ENCODE measurements at places on chromosomes 2 and 18.

DNA sequence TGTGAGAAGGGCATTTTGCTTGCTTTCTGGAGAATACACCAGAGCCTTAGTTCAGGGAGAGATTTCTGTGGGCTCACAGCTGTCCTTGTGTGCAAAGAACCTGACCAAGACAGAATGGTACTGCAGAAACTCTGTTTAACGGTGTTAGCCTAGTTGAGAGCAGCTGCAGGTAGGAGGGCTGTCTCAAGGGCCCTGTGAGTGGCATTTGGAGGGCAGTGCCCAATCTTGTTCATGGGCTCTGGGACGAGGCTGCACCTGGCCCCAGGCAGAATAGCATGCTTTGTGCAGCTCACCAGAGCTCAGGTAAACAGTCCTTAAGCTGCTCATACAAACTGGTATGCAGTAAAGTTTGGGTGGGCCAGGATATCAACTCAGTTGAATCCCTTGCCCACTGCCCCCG, 16.9 kb upstream of the RGPD4 start:
- no peak for DNase-seq

- DNase-seq = no peak
Observed at GRCh38 chr2:150215041-150215440, 272.4 kb downstream of the RND3 start.

DNA sequence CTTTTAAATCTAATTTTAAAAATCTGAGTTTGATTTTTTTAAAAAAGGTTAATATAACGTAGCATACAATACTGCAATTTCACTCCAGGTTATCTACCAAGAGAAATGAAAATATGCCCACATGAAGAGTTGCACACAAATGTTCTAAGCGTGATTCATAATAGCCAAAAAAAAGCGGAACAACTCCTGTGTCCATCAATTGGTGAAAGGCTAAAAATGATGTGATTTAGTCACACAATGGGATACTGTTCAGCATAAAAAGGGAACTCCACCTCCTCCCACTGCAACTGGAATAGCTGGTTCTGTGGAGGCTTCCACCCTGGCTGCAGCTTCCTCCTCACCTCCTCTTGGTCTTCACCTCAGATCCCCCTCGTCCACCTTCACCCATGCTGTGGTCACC, 132.8 kb downstream of the PIK3C3 start:
- DNase-seq = no peak

DNA sequence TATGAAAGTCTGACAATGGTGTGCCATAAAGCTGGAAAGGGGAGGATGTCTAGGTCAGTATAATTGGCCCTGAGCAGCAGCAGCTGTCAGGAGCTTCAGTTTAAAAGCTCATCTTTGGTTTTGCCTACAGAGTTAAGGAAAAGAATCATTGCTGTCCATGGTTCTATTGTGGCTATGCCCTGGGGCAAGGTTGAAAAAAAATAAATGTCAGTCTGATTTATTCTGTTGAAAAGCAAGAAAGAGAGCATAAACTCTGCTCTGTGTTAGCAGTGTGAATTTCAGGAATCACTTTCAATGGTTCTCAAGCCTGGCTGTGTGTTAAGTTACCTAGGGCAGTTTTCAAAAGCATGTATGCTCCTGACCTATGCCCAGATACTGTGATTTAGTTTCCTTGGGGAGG, 446.7 kb downstream of the SETBP1 start:
- DNase-seq = no peak

- no peak for DNase-seq
Observed at GRCh38 chr2:136051725-136052048, 66.3 kb upstream of the DARS1 start.

GRCh38 chr18:35641916-35642315, 60.4 kb downstream of the GALNT1 start:
- no peak for DNase-seq

GRCh38 chr2:188524519-188525113, 232.9 kb downstream of the GULP1 start:
- peak; percentile 18 for DNase-seq

- no peak for DNase-seq
Observed at GRCh38 chr18:75362435-75362834, 65.1 kb downstream of the SMIM21 start.

GRCh38 chr2:32863803-32864202, 83.0 kb upstream of the LTBP1 start:
- DNase-seq = no peak

DNA sequence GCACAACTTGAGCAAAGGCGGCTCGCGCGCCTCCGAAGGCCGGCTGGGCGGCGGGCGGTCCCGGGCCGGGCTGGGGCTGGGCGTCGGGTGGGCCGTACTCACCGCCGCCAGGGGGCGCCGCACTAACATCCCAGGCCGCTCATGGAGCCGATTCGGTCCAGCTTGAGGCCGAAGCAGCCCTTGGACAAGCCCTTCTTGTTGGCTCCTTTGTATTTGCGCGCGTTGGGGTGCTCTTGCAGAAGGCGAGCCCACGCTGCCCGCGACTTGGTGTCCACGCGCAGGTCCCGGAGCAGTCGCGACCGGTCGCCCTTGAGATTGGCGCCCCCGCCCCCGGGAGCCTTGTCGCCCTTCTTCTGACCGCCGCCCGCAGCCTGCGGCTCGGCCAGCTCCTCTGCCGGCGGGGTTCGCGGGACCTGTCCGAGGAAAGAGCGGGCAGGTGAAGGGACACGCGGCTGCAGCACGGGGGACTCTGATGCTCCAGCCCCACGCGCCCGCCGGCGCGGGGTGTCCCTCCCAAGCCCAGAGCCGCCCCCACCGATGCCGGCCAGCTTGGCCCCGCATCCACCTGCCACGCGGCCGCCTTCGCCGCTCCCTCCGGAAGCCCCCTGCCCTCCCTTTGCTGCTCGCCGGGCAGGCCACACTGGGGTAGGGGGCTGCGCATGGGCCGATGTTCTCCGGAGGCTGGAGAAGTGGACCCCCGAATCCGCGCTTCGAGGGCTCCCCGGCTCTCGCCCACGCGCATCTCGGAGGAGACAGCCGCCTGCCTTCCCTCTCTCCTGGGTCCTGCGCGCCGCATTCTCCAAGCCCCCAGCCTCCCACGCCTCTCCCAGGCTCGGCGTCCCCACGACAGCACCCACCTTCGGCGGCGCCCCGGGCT, 655 bp downstream of the NPPC start:
- DNase-seq = peak; percentile 93

DNA sequence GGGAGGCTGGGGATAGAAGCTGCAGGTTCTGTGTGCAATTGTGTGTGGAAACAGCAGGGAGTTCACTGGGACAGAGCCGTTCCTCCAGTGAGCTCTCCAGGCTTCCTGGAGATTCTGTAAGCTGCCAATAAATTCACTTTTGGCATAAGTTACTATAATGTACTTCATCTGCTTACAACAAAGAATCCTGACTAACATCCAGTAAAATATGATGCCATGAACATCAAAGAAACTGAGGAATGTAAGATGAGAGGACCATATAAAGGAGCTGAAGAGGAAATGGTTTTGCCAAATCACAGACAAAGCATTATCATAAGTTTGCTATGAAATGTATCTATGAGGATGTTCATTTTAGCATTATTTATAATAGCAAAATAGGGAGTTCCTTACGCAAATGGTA, 175.3 kb downstream of the KCNE4 start:
- DNase-seq = no peak

- DNase-seq = no peak
Observed at GRCh38 chr18:12397254-12397653, 10.5 kb upstream of the PRELID3A start.

DNA sequence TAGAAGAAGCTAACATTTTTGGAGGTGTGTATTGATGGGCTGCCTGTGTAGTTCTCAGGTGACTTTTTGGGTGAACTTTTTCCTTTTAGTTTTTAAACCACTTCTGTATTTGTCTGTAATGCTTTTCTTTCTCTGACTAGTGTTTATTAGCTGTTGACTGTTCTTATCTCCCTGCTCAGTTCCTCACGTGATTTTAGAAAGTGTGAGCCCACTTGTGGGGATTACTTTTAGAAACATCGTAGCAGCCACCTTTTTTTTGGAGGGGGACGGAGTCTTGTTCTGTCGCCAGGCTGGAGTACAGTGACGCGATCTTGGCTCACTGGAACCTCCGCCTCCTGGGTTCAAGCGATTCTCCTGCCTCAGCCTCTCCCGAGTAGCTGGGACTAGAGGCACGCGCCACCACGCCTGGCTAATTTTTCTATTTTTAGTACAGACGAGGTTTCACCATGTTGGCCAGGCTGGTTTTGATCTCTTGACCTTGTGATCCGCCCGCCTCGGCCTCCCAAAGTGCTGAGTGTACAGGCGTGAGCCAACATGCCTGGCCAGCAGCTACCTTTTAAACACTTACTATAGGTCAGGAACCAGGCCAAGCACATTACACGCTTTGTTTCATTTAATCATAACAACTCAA, 9.2 kb upstream of the CDKL4 start:
- no peak for DNase-seq

DNA sequence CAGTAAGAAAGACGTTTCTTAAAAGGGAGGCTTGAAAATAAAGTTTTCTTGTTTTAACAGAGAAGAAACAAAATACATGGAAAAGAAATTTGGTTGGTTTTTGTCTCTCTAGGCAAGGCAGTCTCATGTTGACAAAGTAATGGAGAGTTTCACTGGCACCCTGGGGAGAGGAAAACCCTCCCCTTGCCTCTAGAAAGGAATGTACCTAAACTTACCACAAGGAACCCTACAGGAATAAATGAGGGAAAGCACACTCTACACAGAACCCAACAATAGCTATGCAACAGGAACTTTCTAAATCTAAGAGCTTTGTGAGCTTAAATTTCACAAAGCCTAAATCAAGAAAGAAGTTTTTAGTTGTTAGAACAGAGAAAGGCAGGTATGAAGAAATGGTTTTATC, 37.0 kb downstream of the FIGN start:
- no peak for DNase-seq

DNA sequence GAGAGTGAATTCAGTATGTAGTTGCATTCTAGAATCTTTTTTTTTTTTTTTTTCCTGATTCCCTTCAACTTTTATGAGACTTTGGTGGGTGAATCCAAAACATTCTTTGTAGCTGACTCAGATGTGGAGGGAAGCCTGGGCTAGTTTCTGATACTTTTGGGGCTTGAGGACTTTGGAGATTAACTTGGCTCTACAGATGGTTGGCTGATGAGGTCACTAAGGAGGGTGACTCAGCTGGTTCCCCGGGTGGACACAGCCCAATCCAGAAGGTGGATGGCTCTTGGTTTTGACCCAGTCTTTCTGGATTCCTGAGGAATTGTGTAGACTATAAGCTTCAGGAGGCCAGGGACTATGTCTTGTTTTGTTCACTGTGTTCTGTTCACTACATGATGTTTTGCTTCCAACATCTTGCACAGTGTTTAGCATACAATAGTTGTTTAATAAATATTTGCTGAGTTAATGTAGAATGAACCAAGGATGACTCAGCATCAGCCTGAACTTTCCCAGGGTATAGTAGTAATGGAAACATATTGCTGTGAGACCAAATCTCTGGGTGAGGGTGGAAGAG, 30.5 kb downstream of the LAMA3 start:
- no peak for DNase-seq

- DNase-seq = no peak
Observed at GRCh38 chr2:201638326-201638725, 5.0 kb downstream of the TMEM237 start.

GRCh38 chr2:203878063-203878462, 10.5 kb downstream of the CTLA4 start:
- no peak for DNase-seq

DNA sequence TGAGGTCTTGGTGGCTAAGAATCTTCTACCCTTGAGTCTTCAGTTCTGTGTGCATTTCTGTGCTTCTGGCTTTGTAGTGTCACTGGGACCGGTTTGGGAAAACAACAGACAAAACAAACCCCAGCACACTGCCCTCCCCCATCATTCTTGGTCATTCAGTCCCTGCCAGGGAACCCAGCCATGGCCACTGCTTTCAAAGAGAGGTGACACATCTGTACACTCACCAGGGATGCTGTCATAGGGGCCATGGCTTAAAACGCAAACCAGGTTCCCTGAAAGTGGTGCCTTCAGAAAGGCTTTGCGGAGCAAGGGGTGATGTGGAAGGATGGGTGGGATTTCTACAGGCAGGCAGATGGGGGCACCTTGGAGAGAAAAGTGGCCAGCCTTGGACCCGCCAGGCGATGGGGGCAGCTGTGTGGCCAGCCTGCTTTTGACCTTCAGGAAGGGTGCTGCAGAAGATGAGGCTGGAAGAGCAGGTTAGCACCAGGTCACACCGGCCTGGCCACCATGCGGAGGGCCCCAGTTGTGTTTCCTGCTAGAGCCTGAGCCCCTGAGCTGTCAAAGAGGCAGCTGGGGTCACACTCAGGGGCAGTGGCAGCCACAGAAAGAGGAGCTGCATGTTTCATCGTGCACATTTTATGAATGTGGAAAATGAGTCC, 101.3 kb downstream of the INHBB start:
- no peak for DNase-seq

GRCh38 chr2:172597176-172597842, 41.4 kb downstream of the PDK1 start:
- no peak for DNase-seq

GRCh38 chr2:165863810-165864261, 69.8 kb upstream of the GALNT3 start:
- DNase-seq = no peak

GRCh38 chr2:18356676-18357075, 203.8 kb downstream of the RDH14 start:
- DNase-seq = no peak

DNA sequence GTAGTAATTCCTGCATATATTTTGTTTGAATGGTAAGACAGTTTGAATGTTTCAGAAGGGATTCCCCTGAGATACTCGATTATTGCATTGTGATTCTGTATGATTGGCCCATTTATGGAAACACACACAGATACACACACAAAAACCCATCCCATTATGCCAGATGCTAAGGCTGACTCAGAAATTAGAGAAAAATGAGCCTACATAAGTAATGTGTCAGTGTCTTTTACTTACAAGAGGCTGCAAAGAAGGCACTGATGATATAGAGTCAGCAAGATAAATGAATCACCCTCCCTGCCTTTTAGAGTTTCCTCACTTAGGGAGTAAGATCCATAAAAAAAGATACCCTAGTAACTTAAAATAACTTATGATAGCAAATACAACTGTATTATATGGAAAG, 1481.1 kb upstream of the ACVR2A start:
- no peak for DNase-seq

DNA sequence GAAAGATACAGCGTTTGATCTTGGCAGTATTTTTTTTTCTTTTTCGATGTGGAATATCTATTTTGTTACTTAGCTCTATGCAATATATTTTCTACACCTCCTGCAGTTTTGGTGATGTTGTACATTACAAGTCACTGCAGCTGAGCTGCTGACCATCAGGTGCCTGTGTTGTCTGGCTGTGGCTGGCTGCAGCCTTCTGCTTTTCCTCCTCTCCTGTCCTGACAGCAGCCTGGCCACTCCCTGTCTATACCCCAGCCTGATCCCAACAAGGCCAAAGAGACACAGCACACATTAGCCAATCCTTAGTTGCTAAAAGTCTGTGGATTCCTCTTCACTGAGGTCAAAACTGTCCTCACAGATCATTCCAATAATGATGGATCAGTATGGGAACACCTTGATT, 222.3 kb downstream of the MYT1L start:
- no peak for DNase-seq

DNA sequence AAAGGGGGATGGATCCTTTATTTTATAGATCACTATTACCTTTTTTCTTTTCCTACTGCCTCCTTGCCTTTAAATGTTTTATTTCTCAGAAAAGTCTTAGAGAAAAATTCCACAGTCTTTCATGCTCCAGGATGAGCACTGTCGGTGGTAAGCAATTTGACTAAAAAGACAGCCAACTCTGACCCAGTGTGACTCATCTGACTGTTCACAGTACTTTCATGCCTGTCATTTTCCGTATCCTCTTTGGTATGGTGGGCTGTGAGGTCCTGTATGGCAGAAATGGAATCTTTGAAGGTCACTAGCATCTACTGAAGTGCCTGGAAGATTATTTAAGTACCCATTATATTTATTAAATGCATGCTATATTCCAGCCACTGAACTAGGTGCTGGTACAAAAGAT, 2.1 kb upstream of the RFTN2 start:
- no peak for DNase-seq

Data from endothelial cell (in vitro differentiated cells).